ENCODE measurements at places on chromosomes 16 and 17.

GRCh38 chr16:55145771-55146603, 178.0 kb upstream of the IRX6 start:
- DNase-seq, result no peak

DNA sequence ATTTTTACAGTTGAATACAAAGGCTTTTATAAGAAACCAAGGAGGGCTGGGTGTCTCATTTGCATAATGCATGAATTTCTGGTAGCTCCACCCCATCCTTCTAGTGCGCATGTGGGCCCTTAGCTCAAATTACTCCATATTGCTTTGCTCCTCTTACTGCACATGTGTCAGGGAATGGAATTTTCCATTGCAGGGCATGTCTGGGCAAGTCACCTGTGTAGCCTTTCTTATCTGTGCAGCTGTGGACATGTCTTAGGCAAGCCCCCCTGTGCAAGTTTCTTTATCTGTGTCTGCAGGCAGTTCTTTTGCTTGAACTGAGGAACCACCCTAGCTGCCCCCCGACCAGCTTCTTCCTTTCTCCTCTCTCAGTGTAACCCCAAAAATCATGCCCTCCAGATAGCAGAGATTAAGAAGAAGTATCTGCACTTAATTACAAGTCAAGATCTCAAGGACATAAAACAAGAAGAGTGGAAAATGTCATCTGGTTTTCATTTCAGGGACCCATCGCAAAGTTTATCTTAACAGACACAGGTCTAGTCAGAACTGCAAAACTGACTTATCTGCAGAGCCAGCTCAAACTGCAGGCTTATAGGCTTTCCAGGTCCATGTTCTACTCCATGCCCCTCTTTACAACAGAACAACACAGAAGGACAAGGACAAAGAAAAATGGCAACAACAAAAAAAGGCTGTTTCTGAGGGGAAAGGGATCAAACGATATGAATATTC, 137.9 kb upstream of the HS3ST4 start:
- no peak for DNase-seq

- DNase-seq, result no peak
Measured at GRCh38 chr17:39525801-39526506, 64.7 kb downstream of the CDK12 start.

DNA sequence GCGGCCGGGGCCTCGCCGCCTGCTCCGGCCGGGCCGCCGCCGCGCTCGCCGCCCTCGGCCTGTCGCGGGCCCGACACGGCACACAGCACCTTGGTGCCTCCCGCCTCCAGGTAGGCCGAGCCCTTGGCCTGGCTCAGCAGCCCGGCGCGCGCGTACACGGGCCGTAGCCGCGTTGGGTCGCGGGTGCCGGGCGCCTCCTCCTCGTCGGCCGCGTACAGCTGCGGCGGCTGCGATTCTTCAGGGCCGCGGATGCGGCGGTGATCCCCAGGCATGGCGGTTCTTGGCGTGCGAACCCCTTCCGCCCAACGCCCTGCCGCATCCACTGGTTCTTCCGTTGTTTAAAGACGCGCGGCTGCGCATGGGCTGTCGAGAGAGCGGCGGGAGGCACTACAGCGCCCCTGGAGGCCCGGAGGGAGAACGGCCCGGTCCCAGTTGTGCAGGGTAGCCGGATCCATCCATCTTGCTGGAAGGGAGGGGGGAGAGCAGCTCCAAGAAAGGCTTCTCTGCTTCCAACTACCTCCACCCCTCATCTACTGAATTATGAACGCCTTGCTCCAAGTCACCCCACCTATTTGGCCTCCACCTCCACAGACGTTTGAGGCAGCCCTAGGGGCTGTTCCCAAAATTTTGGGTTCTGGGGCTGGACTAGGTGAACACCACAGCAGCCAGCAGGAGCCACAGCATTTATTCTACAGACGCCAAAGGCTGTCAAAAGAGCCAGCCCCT, at the start of gene EXOSC6:
EXOSC6 (minus strand) TSS at position 312 of the 726 bp plus-strand sequence; CDS start at position 272, 40 bp downstream.
- DNase-seq, result peak; percentile 89

DNA sequence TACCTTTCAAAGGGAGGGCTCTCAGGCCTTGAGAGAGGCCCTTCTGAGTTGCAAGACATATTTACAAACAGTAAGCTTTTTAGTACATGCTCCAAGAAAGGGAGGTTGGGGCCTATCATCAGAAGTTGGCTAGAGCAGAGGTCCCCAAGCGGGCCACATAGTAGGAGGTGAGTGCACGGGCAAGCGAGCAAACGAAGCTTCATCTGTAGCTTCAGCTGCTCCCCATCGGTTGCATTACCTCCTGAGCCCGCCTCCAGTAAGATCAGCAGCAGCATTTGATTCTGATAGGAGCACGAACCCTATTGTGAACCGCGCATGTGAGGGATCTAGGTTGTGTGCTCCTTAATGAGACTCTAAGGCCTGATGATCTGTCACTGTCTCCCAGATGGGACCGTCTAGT, 26.2 kb downstream of the PRDM7 start:
- DNase-seq, result no peak

GRCh38 chr16:67215706-67216105, 11.2 kb upstream of the TMEM208 start:
- DNase-seq, result no peak

- DNase-seq, result no peak
Measured at GRCh38 chr16:11253009-11253994, 2.7 kb downstream of the SOCS1 start.

DNA sequence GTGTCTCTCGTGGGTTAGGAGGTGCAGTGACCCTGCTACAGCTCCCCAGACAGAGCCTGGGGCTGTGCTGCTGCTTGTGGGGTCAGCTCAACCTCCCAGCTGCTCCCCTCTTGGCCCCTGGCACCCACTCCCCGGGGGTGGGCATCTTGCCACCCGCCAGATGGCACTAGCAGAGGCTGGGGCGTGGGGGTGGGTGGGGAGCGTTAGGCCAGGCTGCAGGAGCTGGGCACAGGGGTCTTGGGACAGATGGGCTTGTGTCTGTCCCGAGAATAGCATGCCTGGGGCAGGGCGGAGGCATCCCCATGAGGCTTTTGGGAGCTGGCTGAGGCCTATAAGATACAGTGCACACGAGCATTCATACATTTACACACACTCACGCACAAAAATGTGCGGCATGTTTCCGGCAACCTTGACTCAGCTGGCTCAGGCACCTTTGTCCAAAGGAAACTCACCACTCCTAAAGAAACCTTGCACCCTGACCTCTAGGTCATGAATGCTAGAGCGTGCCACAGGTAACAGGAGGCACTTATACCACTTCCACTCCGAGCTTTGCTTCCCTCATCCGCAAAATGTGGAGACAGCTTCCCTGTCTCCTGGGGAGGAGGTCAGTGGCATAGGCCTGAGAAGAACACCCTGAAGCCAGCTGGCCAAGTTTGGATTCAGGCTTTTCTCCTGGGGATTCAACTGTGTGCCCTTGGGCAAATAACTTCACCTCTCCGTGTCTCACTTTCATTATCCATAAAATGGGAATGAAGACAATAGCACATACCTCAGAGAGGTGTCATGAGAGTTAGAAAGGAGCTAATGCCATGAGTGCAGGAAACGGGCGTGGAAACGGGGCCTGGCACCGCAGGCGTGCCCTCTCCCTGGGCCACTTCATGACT, 78.9 kb upstream of the LHX1 start:
- DNase-seq, result no peak

GRCh38 chr17:80855948-80856862, 135.4 kb upstream of the CHMP6 start:
- no peak for DNase-seq

DNA sequence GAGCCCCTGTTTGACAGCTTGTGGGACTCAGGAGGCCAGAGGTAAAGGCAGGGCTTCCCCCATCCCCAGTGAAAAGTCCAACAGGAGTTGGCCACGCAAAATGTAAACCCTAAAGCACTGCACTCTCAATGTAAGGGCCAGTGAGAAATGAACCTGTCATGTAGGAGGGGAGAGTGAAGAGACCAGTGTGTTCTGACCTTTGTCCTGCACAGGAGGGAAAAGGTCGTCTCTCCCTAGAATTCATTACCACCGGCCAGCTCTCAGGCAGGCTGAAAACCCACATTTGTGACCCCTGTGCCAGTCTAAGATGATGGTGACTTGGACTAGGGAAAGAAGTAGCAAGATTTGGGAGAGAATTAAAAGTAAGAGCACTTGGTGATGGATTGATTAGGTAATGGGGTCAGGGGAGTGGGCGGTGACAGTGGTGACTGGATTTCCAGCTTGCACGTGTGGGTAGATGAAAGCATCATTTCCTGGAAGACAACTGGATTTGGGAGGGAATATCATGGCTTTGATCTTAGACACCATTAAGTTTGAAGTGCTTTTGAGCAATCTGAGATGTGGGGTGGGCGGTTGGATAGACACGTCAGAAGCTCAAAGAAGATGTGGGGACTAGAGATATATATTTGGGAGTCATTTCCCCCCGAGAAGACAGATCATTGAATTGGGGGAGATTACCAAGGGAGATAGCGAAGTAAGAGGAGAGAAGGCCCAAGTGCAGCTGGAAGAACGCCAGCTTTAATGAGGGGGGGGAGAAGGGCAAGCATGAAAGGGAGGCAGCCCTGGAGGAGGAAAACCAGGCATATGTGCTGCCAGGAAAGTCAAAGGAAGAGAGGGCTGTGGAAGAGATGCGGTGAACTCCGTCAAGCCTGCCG, 119.5 kb downstream of the NTN1 start:
- no peak for DNase-seq

DNA sequence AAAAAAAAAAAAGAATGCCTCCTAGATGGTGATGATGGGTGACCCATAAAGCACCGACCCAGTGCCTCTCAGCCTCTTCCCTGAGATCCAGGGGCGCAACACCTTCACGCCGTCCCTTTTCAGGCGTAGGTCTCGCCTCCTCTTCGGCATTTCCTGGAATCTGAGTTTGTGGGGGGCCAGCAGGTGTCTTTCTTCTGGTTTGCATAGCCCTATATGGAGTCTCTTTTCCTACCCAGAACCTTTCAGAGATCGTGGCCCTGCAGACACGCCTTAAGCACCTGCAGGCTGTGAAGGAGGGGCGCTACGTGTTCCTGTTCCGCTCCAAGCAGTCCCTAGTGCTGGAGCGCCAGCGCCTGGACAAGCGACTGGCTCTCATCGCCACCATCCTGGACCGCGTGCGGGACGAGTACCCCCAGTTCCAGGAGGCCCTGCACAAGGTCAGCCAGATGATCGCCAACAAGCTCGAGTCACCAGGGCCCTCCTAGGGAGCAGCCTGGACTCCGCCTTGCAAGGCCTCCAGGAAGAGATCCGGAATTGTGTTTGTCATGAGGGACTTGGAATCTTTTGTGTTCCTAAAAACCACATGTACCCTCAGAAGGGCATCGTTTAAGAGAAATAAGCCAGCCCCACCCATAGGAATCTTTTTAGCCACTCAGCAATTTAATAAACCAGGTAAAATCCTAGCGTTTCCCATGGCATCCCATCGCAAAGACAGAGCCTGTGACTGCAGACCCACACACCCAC, 1.9 kb upstream of the GAA start:
- no peak for DNase-seq

DNA sequence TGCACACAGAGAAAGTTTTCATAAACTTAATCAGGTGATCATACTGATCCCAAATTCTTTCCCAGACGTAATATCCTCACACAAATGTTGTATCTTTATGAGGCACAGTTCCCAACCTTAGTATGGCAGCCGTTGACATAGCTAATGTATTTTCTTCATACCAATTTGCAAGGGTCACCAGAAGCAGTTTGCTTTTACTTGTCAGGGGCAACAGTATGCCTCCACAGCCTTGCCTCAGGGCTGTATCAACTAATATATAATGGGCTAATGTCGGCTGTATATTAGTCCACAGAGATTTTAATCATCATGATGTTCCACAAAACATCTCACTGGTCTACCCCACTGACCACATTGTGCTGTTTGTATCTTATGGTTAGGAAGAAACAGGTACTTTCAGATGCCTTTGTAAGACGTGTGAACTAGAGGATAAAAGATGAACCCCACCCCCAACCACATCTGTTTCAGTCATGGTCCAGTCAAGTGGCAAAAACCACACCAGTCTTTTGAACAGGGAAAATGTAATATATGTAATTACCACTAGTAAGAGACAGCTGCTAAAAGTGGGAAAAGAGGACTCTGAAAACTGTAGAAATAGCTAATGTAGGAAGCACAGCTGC, 55.2 kb downstream of the GAN start:
- DNase-seq, result no peak

DNA sequence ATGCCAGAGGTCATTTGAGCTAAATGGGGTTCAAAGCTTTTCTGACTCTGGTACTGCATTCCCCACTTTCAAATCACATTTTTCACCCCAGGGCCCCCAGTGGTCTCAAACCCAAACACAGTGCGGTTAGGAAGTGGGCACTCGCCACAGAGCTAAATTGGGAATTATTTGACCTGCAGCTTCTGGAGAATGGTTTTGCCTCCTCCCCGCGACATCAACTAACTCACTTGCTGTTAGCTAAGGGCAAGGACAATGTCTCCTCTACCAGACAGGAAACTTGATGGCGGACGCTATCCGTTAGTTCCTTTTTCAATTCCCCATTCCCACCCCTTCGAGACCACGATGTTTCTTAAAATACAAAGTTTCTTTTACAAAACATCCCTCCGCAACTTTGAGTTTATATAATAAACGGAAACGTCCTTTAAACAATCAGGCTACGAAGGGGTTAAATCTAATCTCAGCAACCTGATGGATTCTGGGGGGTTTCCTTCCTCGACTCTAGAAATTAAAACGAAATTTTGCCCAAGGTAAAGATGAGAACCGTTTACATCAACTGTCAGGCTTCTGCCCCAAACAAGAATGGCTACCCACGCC, 500 bp upstream of the KAT7 start:
- no peak for DNase-seq
